ENCODE measurements at places on chromosomes 12 and 14. TPM values are rescaled to one million over a fixed set of nuclear protein-coding genes. Genes with fewer than 3 reads are reported as not detected.

Gene KRT85
- total RNA-seq, result not detected

Gene SLC24A4
- total RNA-seq, result not detected

Gene OR6C6
- total RNA-seq, result not detected

Gene REM2
- total RNA-seq, result 0.43 TPM

Gene RPL10L
- not detected for total RNA-seq

Gene KRT76
- total RNA-seq, result not detected

Gene CAPZA3
- 0.24 TPM for total RNA-seq

Gene SLCO1B3
- not detected for total RNA-seq

Gene SRRM4
- not detected for total RNA-seq

Gene KLRD1
- 0.24 TPM for total RNA-seq

Gene KIF5A
- under 0.01 TPM for total RNA-seq

Gene EXOC3L4
- 0.48 TPM for total RNA-seq

Gene SLC5A8
- not detected for total RNA-seq

Gene FGD6
- 36.9 TPM for total RNA-seq

Gene DCAF5
- 11.1 TPM for total RNA-seq

Gene CLEC14A
- total RNA-seq, result 0.24 TPM

Gene CLEC1A
- under 0.01 TPM for total RNA-seq

Gene IKZF4
- not detected for total RNA-seq

Gene TMPRSS12
- total RNA-seq, result not detected

Gene KLHDC1
- 0.72 TPM for total RNA-seq

Gene SYT1
- 0.96 TPM for total RNA-seq

Gene NR4A1
- total RNA-seq, result 2.8 TPM

Gene OR4K13
- total RNA-seq, result not detected

Gene AICDA
- total RNA-seq, result 0.48 TPM

Gene PKP2
- 61.4 TPM for total RNA-seq

Gene PA2G4
- 169 TPM for total RNA-seq

Gene GPR137C
- under 0.01 TPM for total RNA-seq

Gene GPRC5D
- total RNA-seq, result not detected

Gene CCDC88C
- total RNA-seq, result 14.7 TPM

Gene NTN4
- total RNA-seq, result 108 TPM

Gene TRIP11
- total RNA-seq, result 31.3 TPM

Gene PIANP
- not detected for total RNA-seq

Gene SLC6A12
- total RNA-seq, result not detected

Gene TAS2R8
- total RNA-seq, result not detected

Gene KRT79
- 0.21 TPM for total RNA-seq

Gene SAV1
- total RNA-seq, result 28.1 TPM

Gene SPTB
- not detected for total RNA-seq

Gene TOX4
- 22.2 TPM for total RNA-seq

Gene CD163L1
- total RNA-seq, result 1.4 TPM

Gene TSPAN19
- total RNA-seq, result not detected

Gene HOXC4
- under 0.01 TPM for total RNA-seq

Gene C1QL4
- total RNA-seq, result under 0.01 TPM

Gene NOS1
- 0.85 TPM for total RNA-seq

Gene FOXM1
- total RNA-seq, result 0.48 TPM

Gene SLC48A1
- total RNA-seq, result 13.9 TPM

Gene HOXC12
- not detected for total RNA-seq

Gene FAIM2
- not detected for total RNA-seq

Gene HNRNPC
- 740 TPM for total RNA-seq

Gene TBX3
- total RNA-seq, result 3.6 TPM

Gene DDN
- total RNA-seq, result 0.43 TPM

Gene NTS
- total RNA-seq, result not detected

Gene IPO8
- 21.9 TPM for total RNA-seq

Gene SOAT2
- not detected for total RNA-seq

Gene GPR84
- total RNA-seq, result not detected

Gene SAMD15
- 0.72 TPM for total RNA-seq

Gene RGS6
- not detected for total RNA-seq

Gene KRT73
- total RNA-seq, result not detected

Gene LRTM2
- total RNA-seq, result not detected

Measured in tracheal epithelial cell (primary cell).